Hepatocyte (in vitro differentiated cells): ENCODE measurements at places on chromosomes 12 and 14. TPM values are rescaled to one million over a fixed set of nuclear protein-coding genes. Genes with fewer than 3 reads are reported as not detected.

GRCh38 chr14:40188006-40188405 lies 755.8 kb upstream of the FBXO33 start:
- H3K27me3 ChIP-seq: no peaks in the 10 kb centered on the region
- DNase-seq: no peak
- no peak overlapping the region for H3K4me3 ChIP-seq
- H3K36me3 ChIP-seq: no peaks in the 10 kb centered on the region
- no peak overlapping the region for H3K27ac ChIP-seq

- H3K4me3 ChIP-seq: no peak overlapping the region
- no peaks in the 10 kb centered on the region for H3K36me3 ChIP-seq
- no peaks in the 10 kb centered on the region for H3K4me1 ChIP-seq
- H3K27me3 ChIP-seq: no peaks in the 10 kb centered on the region
- H3K27ac ChIP-seq: no peak overlapping the region
- DNase-seq: no peak
Observed at GRCh38 chr12:50581226-50582184, 76.7 kb downstream of the DIP2B start.

- no peaks in the 10 kb centered on the region for H3K36me3 ChIP-seq
- DNase-seq: no peak
- H3K4me3 ChIP-seq: no peak overlapping the region
- H3K27me3 ChIP-seq: no peaks in the 10 kb centered on the region
- no peak overlapping the region for H3K27ac ChIP-seq
Observed at GRCh38 chr12:78005094-78005492, 174.4 kb downstream of the NAV3 start.

GRCh38 chr12:100391856-100392255 lies 35.0 kb downstream of the SLC17A8 start:
- no peaks in the 10 kb centered on the region for H3K27me3 ChIP-seq
- H3K4me1 ChIP-seq: no peaks in the 10 kb centered on the region
- no peaks in the 10 kb centered on the region for H3K36me3 ChIP-seq
- H3K27ac ChIP-seq: no peak overlapping the region

DNA sequence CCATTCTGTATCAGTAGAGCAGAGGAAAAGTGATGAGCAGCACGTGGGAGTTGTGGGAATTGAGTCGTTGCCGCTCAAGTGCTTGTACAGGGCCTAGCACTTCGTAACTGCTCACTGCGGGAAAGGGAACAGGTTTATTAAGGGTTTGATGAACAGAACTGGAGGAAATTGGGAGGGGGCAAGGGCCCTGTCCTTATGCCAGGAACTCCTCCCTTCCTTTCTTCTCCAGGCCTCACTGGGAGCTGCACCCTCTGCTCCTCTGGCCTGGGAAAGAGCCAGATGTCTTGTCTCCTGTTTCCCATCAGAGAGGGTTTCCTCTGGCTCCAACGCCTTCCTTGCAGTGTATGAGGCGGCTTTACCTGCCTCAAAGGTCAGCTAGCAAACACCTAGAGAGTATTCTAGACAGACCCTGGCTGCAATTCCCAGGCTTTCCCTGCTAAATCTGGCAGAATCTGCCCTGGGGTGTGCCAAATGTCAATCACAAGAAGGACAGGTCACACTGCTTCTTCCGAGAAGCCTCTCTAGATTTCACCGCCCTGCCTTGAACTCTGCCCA lies 78.4 kb downstream of the NTF3 start:
- H3K27me3 ChIP-seq: no peaks in the 10 kb centered on the region
- H3K4me1 ChIP-seq: no peaks in the 10 kb centered on the region
- no peaks in the 10 kb centered on the region for H3K36me3 ChIP-seq
- no peak overlapping the region for H3K27ac ChIP-seq

DNA sequence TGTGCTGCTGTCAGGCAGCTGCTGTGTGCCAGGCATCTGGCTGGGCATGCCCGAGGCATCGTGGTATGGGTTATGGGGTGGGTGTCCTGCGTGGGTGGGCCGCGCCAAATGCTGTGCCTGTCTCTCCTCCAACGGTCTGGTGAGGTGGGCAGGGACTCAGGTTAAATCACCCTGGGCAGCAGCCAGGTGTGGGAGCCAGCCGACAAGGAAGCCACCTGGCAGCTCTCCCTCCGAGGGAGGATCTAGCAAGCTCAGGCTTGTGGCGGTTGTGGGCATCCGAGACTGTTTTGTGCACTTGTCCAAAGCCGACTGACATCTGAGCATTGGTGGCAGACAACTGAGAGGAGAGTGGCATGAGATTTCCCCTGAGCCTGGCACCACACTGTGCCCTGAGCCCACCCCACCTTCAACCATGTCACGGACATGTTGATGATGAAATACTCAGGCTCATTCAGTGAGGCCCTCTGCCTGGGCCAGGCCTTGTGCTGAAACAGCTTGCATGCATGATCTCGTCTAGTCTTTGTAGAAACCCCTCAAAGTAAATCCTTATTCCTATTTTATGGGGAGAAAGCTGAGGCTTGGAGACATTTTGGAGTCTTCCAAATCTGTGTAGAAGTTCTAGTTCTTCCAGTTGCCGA lies 181.8 kb upstream of the MYL2 start:
- H3K36me3 ChIP-seq: no peaks in the 10 kb centered on the region
- H3K4me1 ChIP-seq: no peaks in the 10 kb centered on the region
- no peaks in the 10 kb centered on the region for H3K27me3 ChIP-seq
- H3K4me3 ChIP-seq: no peak overlapping the region
- DNase-seq: no peak
- no peak overlapping the region for H3K27ac ChIP-seq

DNA sequence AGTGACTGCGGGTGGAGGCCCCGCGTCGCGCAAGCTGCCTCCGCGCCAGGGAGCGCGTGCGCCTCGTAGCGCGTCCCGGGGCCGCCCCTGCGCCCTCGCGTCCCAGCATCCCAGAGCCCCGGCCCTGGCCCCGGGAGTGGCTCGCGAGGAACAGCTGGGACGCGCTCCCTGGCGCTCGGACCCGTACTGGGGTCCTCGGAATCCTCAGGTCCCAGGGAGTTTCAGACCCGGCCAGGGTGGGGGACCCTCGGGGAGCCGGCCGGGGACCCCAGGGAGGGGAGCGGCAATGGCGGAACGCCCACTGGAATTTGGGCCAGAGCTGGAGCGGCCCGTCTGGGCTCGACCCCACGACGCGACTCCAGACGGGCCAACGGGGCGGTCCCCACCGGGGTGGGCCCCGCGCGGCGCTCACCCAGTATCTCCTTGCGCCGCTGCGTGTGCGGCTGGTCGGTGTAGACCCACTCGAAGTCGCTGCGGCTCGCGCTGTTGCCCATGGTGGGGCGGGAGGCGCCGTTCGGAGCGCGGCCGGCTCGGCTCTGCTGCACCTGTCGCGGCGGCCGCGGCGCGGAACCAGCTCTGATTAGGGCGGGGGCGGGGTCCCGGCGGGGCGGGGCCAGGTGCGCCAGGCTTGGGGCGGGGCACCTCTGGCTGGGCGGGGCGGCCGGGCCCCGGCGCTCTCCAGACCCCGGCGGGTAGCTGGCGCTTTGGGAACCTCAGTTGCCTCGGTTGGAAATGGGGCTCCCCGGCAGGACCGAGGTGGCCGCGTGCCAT lies at the start of gene DEGS2:
DEGS2 (minus strand) TSS at position 552 of the 771 bp plus-strand sequence; CDS start at position 494, 58 bp downstream.
- peak; percentile 81 for DNase-seq
- peak within 1 kb of the TSS; percentile 39 for H3K4me3 ChIP-seq
- no peak within 1 kb of the TSS for H3K27ac ChIP-seq
- no peaks in the 10 kb centered on the region for H3K36me3 ChIP-seq
- H3K4me1 ChIP-seq: peaks cover 25% of the 10 kb centered on the region

GRCh38 chr14:53875324-53875897 lies 81.2 kb downstream of the BMP4 start:
- no peaks in the 10 kb centered on the region for H3K27me3 ChIP-seq
- H3K36me3 ChIP-seq: no peaks in the 10 kb centered on the region
- H3K4me1 ChIP-seq: peaks cover 11% of the 10 kb centered on the region
- H3K4me3 ChIP-seq: no peak overlapping the region

DNA sequence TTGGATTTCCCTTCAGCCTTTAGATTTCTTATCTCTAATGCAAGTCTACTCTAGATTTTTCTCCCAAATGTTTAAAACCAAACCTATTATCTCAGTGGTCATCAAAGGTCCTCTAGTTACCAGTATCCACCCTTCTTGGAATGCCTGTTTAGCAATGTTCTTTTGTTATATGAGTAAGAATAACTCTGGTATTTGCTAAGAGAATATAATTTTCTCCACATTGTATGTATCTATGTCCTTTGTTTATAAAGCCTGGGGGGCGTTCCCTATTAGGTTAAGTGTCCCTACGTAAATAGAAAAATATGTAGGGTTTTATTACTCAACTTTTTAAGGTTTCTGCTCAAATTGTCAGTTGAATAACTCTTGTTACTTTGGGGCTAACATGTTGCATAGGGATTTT lies 27.3 kb downstream of the PPM1A start:
- H3K27ac ChIP-seq: no peak overlapping the region
- no peaks in the 10 kb centered on the region for H3K27me3 ChIP-seq
- no peaks in the 10 kb centered on the region for H3K36me3 ChIP-seq
- no peak overlapping the region for H3K4me3 ChIP-seq
- peaks cover 8% of the 10 kb centered on the region for H3K4me1 ChIP-seq

GRCh38 chr12:3034067-3034750 lies 43.0 kb upstream of the TSPAN9 start:
- no peaks in the 10 kb centered on the region for H3K27me3 ChIP-seq
- H3K36me3 ChIP-seq: no peaks in the 10 kb centered on the region
- DNase-seq: peak; percentile 84
- no peaks in the 10 kb centered on the region for H3K4me1 ChIP-seq

GRCh38 chr14:77603654-77604255 lies 12.7 kb downstream of the SPTLC2 start:
- H3K4me3 ChIP-seq: no peak overlapping the region
- H3K36me3 ChIP-seq: no peaks in the 10 kb centered on the region
- peaks cover 14% of the 10 kb centered on the region for H3K4me1 ChIP-seq
- H3K27me3 ChIP-seq: no peaks in the 10 kb centered on the region
- DNase-seq: no peak

GRCh38 chr14:88986146-88986841 lies 161.8 kb downstream of the TTC8 start:
- H3K27me3 ChIP-seq: no peaks in the 10 kb centered on the region
- DNase-seq: peak; percentile 53
- no peaks in the 10 kb centered on the region for H3K36me3 ChIP-seq
- no peak overlapping the region for H3K4me3 ChIP-seq
- no peak overlapping the region for H3K27ac ChIP-seq
- H3K4me1 ChIP-seq: no peaks in the 10 kb centered on the region

DNA sequence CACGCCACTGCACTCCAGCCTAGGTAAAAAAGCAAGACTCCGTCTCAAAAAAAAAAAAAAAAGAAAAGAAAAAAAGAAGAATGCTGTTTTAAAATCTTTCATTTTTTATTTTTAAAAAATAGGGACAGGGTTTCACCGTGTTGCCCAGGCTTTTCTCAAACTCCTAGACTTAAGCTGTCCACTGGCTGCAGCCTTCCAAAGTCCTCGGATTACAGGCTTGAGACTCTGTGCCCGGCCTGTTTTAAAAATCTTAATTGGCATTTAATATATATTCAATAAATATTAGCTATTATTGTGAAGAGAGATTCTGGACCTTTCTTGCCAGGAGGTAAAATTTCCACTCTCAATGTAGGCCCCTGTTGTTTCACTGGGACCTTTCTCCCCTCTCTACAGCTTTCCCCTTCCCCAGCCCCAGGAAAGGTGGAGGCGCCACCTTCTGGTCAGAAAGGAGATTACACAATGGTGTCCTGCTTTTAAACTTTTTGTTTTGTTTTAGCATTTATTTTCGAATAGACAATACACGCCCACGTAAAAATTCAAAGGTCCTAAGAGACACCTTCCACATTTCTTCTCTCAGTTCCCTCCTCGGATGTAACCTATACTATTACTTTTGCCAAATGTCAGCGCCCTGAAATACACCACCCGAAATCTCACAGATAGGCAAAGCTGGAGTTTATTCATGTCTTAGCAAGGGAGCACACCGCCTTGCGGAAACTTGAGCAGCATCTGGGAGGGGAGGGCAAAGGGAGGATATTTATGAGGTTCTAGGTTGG lies 23.8 kb upstream of the PHC1 start:
- no peaks in the 10 kb centered on the region for H3K27me3 ChIP-seq
- H3K4me1 ChIP-seq: no peaks in the 10 kb centered on the region
- no peak overlapping the region for H3K27ac ChIP-seq
- DNase-seq: peak; percentile 74
- H3K36me3 ChIP-seq: no peaks in the 10 kb centered on the region

DNA sequence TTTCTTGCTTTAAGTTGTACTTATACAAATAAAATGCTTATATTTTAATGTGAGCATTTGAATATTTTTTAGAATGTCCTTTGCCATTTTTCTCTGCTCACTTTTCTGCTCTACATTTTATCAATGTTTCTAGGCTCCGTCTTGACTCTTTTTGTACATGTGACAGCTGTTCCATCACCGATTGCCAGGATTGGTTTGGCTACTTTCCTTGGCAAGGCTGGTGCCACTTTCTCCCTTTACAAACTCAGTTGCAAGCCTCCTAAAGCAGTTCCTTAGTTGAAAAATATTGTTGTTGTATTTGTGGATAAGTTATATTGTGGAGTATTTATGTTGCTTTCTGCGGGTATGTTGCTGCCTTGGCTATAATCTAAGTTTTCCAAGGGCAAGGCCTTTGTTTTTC lies 63.4 kb downstream of the DACT1 start:
- H3K27me3 ChIP-seq: no peaks in the 10 kb centered on the region
- DNase-seq: no peak
- H3K27ac ChIP-seq: no peak overlapping the region
- no peaks in the 10 kb centered on the region for H3K4me1 ChIP-seq

The PLCZ1 gene
- polyA plus RNA-seq: not detected in 2 replicates

The DRAM1 gene
- polyA plus RNA-seq: 27.2 and 28.2 TPM in 2 replicates

The SIVA1 gene
- polyA plus RNA-seq: 140 and 149 TPM in 2 replicates

The CCDC197 gene
- not detected in 2 replicates for polyA plus RNA-seq

The NFATC4 gene
- polyA plus RNA-seq: 68.8 and 84.5 TPM in 2 replicates

The KRT86 gene
- 0.40 TPM in 1 of 2 replicates, not detected in the other for polyA plus RNA-seq

The GPR137C gene
- 1.3 and 1.7 TPM in 2 replicates for polyA plus RNA-seq
